Stimulated activated CD4-positive, alpha-beta T cell treated with anti-CD3 and anti-CD28 coated beads, Interleukin-1b, Interleukin-23, amount 100 ng/mL, for 1 hour (primary cell): ENCODE measurements at places on chromosomes 4 and X.

GRCh38 chrX:84865113-84865512 is 138.6 kb upstream of the APOOL start:
- DNase-seq, result no peak

GRCh38 chr4:56804551-56804950 is 16.9 kb downstream of the SPINK2 start:
- no peak for DNase-seq

DNA sequence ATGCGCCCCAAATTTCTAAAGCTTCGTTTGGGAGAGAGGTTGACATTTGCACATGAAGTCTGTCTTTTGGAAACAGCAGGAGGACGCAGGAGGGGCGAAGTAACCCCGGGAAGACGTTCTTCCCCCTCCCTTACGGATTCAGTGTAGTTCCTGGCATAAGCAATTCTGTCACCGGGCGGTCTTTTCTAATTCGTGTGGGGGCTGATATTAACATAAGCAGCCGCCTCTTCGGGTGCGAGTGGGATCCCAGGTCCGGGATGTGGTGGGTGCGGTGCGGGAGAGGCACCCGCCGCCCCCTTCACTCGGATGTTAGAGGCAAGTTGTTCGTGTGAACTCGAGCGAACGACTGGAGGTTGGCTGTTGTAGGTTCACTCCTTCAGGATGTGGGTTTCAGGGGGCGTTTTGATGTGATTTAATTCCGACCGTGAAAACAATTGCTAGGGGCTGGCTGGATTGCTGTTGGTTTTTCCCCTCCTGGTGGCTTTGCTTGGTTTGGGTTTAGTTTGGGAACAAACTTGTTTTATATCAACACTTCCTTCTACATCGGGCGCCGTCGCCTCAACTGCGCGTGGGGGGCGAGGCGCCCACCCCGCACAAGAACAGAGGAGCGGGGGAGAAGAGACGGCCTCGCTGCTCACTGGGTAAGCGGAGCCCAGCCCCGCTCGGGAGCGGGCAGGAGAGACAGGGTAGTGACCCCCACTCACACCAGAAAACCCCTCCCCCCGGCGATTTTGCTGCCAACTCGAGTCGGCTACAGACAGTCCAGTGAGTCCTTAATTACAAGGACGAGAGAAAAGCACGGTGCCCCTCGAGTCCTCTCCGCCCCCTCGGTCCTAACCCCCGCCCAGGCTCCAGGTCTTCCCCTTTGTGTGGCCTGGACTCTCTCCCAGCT is 2.9 kb upstream of the LEF1 start:
- no peak for DNase-seq

DNA sequence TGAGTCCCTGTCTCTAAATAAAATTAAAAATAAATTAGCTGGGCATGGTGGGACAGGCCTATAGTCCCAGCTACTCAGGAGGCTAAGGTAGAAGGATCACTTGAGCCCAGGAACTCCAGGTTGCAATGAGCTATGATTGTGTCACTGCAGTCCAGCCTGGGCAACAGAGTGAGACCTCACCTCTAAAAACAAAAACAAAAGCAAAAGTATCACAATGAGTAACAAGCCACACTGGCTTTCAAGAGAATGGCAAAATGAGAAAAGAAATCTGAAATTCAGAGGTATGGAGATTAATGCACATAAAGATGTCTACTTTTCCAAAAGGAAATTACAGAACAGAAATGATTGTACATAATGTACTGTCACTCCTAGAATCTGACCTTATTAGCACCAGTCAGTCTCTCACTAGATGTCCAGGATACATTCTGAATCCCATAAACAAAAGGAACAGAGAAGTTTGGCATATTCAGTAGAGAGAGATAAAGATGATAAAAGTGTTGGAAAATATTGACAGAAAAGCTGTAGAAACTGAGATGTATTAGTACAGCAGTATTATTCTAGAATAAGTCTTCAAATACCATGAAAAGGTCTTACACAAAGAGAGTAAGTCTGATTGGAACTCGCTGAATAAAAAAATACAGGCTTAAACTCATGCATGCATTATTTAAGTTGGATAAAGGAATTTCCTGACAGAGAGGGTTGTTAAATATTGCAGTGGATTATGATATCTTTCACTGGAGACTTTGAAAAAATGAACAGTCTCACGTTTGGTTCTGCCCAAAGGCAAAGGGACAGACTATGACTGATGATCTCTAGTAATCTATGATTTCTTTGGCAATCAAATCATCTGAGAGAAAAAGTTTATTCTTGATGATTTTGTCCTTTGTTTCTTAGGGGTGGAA is 102.5 kb downstream of the SH3RF1 start:
- no peak for DNase-seq

DNA sequence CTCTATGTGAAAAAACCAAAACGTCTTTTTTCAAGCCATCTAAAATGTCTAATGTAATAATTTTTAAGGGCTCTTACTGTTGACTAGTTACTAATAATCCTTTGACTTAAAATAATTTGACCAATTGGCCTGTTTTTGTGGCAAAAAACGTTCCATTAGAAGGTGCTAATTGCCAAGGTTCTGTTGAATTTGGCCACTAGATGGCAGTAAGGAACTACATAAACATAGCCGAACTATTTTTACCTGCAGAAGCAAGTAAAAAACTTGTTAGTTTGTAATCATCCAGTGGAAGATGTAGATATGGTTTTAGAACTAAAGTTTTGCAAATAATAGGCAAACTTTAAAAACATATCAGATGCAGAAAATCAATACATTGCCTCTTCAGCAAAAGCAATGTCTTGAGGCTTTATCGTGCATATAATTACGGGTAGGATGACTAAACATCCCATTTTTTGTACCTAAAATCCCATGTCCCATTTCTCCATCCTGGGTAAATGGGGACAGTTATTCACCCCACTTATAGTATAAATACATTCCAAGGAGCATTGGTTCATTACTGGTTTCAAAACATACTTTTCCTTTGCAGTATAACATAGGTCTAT is 57.6 kb downstream of the PROM1 start:
- no peak for DNase-seq

DNA sequence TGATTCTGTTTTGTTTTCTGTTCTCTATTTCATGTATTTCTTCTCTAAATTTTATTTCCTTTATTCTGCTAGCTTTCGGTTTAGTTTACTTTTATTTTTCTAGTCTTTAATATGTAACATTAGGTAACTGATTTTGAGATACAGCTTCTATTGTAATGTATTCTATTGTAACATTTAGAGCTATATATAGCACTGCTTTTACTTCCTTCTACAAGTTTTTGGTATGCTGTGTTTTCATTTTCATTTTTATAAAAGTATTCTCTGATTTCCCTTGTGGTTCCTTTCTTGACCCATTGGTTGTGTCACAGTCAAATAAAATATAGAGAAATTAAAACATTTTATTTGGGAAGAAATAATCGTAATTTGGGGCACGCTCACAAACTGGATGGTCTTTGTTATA is 13.9 kb upstream of the CT47A1 start:
- DNase-seq, result no peak

DNA sequence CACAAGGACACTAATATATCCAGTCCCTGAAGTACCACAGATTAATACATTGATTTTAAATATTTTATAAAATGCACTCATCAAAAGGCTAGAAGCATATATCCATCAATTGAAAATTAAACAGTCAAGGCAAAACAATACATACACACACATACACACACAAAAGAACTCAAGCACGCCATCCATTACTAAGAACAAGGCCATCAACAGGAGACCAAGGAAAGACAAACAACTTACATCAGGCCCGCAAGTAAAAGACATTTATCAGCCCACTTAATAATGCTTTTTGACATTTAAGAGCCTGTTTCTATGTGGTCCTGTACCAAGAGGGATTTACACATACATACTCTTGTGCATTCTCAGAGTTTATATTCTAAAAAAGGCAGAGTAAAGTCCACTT is 50.0 kb upstream of the ZNF827 start:
- DNase-seq, result no peak

GRCh38 chr4:177220376-177220775 is 89.3 kb upstream of the NEIL3 start:
- DNase-seq, result no peak

DNA sequence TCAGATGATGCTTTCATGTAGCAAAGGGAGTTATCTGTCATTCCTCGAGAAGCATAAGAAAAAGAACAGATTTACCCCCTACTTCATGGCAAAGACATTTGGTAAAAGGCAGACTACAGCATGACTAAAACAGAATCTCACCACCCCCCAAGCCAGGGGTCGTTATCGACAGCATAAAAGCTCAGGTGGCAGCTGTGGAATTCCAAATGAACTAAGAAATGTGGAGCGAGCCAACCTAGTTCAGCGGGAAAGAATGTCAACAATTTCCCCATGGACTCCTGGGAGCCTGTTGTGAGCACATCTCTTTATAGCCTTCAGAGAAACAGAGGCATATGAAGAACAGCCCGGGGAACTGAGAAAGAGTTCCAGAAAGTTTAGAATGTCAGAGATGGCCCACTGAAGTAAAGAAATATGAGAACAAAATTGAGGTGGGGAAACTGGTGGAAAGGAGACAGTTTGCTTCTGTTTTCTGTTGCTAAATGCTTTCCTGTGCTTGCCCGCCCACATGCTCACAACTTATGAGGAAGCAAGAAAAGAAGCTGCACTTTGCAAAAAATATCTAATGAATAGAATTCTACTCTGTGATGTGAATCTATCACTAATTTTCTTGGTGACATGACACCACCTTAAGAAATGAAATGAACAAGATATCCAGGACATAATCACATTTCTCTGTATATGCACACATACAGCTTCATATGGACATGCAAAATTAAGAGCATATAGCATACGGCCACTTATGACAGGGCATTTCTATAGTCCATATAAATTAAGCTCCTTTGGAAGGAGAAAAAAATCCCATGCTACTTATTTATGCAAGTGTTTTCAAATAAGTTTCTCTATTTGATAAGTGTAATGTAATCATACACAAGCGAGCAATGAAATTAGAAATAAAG is 135.3 kb upstream of the MID1 start:
- DNase-seq, result no peak

DNA sequence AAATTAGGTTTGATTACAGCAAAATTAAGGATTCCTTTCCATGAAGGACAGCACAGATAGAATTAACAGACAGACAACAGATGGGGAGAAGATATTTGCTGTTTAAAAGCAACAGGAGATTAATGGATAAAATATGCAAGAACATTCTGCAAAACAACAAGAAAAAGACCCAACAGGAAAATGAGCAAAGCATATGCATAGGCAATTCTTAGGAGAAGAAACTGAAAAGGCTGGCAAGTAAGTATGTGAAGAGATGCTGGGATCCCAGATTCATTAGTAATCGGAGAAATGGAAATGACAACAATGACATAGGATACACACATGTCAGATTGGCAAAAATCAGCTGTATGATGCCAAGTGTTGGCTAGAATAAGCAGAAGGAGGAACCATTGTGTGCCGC is 27.5 kb upstream of the HMGB3 start:
- no peak for DNase-seq

GRCh38 chr4:153221783-153222706 is 17.8 kb downstream of the TRIM2 start:
- no peak for DNase-seq

DNA sequence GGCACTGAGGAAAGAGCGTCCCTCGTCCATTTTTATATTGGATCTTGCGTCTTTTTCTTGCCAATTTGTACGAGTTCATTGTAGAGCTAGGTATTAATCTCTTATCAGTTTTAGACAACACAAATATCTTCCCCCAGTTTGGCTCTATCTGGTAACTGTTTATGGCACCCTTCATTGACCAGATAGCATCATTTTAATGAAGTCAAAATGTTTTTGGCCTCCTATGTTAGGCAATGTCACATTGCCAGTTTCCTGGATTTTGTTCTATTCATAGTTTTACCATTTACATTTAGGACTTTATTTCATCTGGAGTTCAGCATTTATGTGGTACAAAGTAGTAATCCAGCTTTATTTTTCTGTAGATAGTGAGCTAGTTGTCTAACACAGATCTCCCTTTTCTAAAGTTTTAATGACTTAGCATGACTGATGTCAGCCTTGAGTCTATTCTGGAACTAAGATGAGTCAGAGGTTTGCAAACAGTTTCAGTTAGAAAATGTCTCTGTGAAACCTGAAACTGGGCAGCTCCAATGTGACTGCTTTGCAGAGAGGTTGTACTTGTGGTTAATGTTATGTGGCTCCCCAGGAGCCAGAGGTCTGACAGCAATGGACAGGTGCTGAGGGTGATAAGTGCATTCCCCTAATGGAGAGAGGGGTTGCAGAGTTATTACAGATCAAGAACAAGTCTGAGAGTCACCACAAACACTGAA is 5.3 kb upstream of the STBD1 start:
- no peak for DNase-seq

DNA sequence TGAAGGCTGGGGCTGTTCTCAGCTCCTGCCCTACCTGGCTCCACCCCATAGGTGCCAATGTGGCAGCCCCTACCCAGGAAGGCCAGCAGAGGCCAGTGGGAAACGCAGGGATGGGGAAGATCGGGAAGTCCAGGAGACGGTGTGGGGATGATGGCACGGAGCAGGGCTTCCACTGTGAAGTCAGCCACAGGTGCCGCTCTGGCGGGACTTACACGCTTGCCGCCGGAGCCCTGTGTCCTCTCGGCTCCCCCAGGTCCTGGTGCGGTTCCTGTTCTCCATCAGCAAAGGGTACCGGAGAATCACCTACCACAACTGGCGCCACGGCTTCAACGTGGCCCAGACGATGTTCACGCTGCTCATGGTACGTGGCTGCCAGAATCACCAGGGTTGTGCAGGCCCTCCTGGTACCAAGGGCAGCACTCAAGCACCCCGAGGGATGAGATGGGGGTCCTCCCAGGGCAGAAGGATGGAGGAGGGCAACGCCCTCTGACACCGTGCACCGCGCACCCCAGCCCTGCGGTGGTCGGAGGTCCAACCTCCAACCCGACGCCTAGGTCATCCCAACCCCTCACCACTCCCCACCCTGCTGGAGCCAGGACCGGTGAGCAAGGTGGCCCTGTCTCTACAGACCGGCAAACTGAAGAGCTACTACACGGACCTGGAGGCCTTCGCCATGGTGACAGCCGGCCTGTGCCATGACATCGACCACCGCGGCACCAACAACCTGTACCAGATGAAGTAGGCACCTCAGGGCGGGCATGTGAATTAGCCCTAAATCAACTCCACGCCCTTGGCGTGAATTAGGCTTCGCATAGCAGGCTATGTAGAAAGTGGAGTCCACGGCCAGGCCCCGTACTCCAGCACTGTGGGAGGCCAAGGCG is 12.0 kb downstream of the ATP5ME start:
- DNase-seq, result no peak

GRCh38 chr4:56450342-56450741 is 14.3 kb downstream of the PAICS start:
- no peak for DNase-seq

DNA sequence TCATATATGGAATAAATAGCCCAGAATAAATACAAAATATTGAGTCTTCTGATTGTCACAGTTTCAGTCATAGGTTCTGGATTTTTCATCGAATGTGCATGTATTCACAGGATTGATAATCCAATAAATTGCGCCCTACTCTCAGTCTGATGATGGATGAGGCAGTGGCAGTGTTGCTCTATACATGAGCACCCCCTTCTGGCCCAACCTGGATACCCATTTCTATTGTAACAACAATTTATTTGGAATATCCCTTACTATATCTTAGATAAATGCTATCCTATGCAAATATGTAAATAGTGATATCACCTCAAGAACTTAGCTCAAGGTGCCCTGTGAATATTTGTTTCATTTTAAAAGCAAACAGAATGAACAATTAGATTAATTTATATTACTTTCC is 733.7 kb upstream of the PABPC4L start:
- no peak for DNase-seq

- DNase-seq, result no peak
These were observed 34.1 kb upstream of the SCML1 start for GRCh38 chrX:17703201-17703600.

- DNase-seq, result no peak
These were observed 20.3 kb upstream of the PAPSS1 start for GRCh38 chr4:107740381-107740780.

GRCh38 chr4:145483514-145483913 is 1.9 kb downstream of the SMAD1 start:
- no peak for DNase-seq
